ENCODE measurements at places on chromosomes 11 and 22.

DNA sequence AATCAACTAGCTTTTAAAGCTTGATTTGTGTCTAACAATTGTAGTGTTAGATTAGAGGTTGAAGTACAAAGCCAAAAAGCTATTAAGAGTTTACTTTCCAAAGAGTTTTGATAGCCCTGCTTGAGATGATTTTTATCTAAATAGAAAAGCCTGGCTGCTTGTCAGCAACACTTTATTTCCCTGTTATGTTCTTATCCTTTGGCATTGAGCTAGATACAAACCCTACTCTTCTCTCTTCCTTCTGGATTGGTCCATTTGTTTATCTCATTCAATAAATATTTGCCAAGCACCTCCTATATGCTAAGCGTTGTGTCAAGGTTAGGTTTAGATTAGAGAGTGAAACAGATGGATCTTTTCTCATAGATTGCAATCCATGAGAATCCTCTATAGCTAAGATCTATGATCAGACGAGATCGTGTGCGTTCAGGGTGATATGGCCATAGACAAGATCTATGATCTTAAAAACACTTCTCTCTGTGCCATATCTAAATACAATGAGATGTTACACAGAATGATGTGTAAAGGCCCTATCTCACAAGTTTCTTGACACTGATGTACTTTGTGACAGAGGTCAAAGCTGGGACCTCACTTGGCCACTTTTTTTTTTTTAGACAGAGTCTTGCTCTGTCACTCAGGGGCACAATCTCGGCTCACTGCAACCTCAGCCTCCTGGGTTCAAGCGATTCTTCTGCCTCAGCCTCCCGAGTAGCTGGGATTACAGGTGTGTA is 57.8 kb downstream of the CTNND1 start:
- no peak for DNase-seq

- no peak for DNase-seq
Observed at GRCh38 chr22:33020721-33021120, 37.5 kb downstream of the SYN3 start.

DNA sequence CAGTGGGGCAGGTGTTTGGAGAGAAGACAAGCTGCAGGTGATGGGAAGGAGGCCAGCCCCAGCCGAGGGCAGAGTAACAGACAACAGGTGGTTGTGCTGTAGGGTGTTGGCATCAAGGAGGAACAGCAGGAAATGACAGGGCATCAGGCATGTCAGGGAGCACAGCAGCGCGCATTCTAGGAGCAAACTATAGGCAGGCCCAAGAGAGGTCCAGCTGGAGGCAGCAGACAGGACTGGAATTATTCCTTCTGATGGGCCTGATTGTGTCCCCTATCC is 13.6 kb downstream of the ADM start:
- DNase-seq = no peak

GRCh38 chr11:126098204-126098769 is 35.6 kb upstream of the CDON start:
- DNase-seq = no peak

DNA sequence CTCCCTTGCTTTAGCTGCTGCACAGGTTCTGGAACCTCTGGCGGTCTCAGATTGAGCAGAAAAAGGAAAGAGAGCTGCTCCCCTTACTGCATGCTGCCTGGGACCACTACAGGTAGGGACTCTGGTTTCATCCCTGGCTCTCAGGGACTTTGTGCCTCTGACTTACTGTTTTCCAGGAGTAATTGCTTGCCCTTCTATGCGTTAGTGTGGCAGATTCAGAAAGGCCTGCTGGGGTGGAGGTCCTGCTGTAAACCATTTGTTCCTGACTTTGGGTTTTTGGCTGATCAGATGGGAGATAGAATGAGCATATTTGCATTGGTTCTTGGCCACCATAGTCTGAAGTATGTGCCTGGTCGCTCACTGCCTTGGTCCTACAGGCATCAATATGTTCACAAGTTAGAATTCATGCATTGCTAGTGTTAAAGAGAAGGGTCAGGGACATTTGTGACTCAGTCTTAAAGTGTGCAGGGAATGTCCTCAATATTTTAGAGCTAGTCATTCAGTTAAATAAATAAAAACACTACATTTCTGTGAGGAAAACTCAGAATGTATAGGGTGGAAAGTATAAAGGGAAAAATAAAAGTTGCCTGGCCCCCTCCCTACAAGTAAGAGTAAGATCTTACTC is 78.0 kb downstream of the PISD start:
- DNase-seq = no peak

- DNase-seq = no peak
Observed at GRCh38 chr22:38793317-38793716, 626 bp downstream of the DNAL4 start.

- DNase-seq = no peak
Observed at GRCh38 chr22:35837101-35837727, 119.5 kb downstream of the APOL5 start.

- DNase-seq = no peak
Observed at GRCh38 chr11:120882175-120882574, 141.7 kb upstream of the TBCEL start.

GRCh38 chr11:134731213-134731961 is 319.3 kb upstream of the B3GAT1 start:
- DNase-seq = no peak

DNA sequence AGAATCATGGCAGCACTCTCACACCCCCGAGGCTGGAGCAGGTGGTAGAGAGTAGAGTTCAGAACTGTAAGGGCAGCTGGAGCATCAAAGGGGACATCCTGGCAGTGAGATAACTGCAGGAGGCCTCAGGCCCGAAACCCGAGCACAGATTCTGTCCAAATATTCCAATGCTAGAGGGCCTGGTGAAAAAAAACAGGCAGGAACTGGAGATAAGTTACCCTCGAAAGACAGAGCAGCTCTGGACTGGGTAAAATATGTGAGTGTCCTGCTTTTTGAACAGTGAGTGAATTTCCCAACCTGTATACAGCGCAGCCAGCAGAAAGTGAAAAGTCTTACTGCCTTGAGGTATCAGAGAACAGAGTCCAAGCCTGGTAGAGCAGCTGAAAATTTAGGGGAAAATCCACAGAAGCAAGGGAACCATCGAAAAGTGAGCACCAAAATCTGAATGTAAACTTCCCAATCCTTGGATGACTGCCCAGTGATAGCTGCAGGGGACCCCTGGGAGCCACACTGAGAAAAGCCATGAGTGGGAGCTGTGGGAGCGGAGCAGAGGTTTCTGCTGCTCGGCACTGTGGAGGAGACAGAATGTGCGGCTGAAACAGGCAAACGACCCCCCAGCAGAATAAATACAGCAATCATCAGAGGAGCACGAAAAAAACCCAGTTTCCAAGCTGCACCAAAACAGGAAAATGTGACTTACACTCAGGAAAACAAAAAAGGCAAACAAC is 50.6 kb downstream of the WNT11 start:
- DNase-seq = no peak

GRCh38 chr11:68447015-68447801 is 13.3 kb upstream of the PPP6R3 start:
- no peak for DNase-seq

DNA sequence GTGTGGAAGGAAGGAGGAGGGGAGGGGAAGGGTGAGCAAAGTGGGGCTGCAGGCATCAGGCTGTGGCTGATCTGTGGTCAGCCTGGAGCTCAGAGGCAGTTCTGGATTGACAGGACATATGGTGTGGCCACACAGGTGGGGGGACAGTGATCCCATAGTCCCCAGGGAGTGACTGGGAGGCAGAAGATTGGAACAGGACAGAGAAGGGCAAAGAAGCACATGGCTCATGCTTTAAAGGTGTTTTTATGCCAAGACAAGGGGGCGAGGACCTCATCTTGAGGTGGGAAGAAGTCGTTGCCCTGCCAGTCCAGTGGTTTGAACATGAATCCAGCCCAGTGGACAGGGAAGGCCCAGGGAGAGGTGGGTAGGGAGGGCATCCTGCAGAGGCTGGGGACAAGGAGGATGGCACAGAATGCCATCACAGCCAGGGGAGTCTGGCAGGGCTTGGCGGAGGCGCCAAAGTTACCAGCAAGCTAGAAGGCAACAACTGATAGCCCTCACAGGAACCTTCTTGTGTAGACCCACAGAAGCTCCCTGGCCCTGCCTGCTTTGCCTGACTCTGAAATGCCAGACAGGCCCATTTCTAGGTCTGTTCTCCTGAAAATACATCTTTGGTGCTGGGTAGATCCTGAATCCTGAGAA is 3.1 kb downstream of the BET1L start:
- DNase-seq = no peak

- no peak for DNase-seq
Observed at GRCh38 chr11:134398079-134398444, 14.0 kb downstream of the B3GAT1 start.

GRCh38 chr22:45889539-45890350 is 87.2 kb downstream of the WNT7B start:
- no peak for DNase-seq

DNA sequence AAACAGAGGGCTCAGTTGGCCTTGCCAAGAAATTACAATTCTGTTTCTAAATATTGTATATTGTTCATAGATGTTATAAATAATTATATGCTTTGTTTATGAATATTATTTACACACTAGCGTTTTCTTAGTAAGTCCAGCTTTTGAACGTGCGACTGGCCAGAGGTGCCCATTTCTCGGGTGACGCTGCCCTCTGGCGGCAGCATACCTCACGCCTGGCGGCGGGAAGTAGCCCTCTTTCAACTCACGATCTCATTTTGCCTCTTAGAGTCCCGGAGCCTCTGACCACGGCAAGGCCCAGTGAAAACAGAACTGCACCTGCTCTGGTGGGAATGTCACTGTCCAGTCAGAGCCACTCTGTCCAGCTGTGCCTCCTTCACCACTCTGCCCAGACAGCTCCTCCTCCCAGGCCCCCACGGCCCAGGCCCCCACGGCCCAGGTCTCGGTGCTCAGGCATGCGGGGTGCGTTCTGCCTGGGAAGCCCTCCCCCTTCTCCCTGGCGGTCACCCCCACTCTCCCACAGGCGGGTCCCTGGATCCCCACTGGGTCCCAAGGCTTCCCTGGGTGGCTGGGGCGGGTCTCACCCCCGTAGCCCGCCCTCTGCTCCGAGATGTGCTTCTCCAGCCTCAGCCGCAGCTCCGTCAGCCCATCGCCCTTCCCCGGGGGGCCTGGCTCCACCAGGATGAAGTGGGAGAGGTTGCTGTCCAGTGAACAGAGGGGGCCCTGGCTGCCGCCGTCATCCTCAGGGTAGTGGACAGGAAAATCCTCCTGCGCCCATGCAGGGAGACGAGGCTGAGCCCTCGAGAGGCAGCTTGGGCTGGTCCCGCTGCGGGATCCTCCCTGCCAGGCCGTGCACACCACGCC is 19.3 kb downstream of the TSSC4 start:
- DNase-seq = no peak

DNA sequence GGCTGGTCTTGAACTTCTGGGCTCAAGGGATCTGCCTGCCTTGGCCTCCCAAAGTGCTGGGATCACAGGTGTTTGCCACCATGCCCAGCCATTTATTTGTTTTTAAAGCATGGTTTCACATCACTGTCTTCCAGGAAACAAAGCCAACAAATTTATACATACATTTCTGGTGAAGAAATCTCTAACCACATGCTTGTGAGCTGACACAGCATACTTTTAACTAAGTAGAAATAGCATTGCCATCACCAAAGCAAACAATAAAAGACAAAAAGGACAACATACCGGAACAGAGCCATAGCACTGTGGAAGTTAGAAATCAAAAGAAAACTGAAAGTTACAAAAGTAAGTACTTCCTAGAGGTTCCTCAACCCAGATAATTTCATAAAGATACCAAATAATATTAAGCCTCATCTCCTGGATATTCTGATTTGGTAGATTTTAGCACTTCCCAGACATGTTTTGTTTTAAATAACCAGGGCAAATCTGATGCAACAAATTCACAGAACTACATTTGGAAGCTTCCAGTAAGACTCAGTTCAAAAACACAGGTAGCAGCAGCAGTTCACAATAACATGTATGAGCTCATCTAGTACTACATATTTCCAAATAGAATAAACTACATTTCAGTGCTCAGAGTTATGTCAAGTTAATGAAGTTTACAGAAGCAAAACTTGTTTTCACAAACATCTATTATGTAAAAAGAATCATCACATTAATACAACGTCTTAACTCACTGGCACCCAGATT is 70.6 kb downstream of the RRAS2 start:
- DNase-seq = no peak

DNA sequence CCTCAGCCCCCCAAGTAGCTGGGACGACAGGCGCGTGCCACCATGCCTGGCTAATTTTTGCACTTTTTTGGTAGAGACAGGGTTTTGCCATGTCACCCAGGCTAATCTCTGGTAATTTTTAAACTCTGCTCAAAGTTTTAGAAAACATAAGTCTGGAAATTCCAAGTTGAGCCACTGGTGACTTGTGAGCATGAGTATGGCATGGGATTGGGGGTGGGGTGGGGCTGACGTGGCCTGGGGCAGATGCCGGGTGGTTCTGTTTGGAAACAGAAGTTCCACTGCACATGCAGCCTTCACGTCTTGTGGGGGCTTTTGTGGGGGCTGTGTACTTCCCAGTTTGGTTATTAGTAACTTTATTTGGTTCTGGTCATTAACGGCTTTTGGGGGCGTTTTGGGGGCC is 67.3 kb downstream of the PTPRJ start:
- DNase-seq = no peak

GRCh38 chr22:25085156-25085555 is 114.5 kb upstream of the CRYBB3 start:
- DNase-seq = no peak

Data from NCI-H187 treated with DMSO at 0.1 percent for 48 hours (cell line).